ENCODE measurements at places on chromosomes 13 and 19.

GRCh38 chr19:41298348-41298964 is 11.5 kb upstream of the CCDC97 start:
- peak; percentile 84 for DNase-seq

DNA sequence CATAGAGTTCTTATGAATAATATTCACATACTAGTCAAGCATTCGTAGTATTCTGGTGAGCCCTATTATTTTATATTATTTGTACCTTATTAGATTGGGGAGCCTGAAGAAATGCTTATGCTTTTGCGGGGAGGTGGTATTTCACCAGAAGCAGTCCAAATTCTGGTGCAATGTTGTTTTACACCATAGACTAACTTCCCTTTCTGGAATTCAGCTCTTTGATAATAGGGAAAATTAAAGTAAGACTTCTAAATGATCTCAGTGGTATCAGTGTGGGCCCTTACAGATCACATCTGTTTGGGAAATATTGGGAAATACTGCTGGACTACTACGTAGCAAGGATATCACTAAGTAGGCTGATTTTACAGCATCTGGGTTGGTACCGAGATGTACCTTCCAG is 34.2 kb downstream of the KCTD12 start:
- DNase-seq, result no peak

DNA sequence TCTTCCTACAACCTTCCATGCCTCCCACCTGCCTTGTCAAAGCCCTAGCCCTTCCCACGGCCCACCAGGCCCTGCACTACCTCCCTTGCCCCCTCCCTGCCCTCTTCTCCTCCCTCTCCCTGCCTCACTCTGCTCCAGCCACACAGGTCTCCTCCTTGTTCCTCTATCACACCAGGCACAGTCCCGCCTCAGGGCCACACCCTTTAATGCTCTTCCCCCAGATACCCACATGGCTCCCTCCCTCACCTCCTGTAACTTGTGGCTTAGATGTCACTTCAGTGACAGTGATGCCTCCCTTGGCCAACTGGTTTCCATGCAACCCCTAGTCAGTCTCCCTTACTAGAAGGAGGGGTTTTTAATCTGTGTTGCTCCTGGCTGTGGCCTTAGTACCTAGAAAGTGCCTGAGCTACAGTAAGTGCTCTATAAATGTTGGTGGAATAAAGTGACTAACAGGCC is 1.3 kb downstream of the SIRT6 start:
- no peak for DNase-seq

GRCh38 chr13:36530050-36530789 is 97.9 kb downstream of the CCNA1 start:
- no peak for DNase-seq

All from CD4-positive, alpha-beta T cell treated with Interleukin-2 at 100 ng/mL for 4 hours (primary cell).